ENCODE measurements at places on chromosomes 7 and 10.

DNA sequence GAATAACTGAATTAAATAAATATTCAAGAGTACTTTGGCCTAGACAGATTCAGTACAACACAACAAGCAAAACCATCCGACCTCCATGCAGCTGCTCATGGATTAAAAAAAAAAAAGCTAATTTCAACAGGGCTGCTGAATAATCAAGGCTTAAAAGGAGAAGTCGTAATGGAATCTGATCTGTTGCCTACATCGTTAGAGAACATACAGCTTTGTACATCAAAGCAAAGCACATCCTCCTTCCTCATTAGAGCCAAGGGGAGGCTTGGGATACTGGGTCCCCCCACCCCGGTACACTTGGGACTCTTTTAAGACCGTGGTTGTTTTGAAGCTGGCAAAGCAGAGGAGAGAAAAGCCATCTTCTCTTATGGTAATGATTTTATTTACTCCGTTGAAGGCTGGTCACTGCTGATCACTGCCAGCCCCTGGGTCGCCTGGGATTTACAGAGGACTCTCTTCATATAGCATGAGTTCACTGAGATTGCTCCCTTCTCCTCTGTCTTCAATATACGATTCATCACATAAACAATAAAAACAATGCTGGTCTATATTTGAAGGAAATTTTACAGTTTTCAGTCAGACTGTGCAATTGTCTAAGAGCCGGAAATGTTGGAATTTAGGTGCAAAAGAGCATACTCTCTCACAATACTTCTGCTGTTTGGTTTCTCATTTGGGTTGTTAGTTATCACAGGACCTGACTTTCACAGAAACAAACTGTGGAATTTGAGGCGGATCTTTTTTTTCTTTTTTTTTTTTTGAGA is 148.8 kb downstream of the FAM107B start:
- no peak for DNase-seq

DNA sequence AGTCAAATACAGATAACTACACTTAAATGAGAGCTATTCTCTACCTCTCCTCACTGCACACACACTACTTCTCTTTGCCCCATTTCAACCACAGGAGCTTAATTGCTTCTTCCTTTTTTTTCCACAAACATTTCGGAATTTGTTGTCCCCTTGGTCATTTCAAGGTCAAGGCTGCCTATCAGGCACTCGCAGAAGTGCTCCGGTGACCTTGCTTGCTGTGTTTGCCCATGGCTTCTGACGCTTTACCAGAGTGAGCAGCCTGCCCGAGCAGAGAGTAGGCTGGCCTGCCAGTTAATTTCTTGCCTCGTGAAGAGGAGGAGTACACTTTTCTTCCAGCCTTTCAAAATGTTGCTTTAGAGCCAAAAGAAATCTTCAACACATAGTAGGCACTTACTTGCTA is 297.1 kb upstream of the LRGUK start:
- DNase-seq, result no peak

DNA sequence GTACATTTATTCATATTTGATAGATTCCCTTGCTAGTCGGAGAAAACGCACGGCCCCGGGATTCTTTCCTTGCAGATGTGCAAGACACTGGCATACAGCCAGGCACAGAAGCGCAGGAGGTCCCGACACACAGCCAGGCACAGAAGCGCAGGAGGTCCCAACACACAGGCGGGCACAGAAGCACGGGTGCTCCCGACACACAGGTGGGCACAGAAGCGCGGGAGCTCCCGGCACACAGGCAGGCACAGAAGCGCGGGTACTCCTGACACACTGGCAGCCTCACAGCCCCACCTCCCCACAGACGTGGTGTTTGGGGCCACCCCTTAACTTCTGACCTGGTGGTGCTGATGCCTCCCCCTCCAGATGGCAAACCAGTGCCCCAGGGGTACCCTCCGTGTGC is 237.3 kb downstream of the ZMYND11 start:
- DNase-seq, result no peak

GRCh38 chr7:98565103-98565502 is 52.0 kb upstream of the NPTX2 start:
- DNase-seq, result no peak

DNA sequence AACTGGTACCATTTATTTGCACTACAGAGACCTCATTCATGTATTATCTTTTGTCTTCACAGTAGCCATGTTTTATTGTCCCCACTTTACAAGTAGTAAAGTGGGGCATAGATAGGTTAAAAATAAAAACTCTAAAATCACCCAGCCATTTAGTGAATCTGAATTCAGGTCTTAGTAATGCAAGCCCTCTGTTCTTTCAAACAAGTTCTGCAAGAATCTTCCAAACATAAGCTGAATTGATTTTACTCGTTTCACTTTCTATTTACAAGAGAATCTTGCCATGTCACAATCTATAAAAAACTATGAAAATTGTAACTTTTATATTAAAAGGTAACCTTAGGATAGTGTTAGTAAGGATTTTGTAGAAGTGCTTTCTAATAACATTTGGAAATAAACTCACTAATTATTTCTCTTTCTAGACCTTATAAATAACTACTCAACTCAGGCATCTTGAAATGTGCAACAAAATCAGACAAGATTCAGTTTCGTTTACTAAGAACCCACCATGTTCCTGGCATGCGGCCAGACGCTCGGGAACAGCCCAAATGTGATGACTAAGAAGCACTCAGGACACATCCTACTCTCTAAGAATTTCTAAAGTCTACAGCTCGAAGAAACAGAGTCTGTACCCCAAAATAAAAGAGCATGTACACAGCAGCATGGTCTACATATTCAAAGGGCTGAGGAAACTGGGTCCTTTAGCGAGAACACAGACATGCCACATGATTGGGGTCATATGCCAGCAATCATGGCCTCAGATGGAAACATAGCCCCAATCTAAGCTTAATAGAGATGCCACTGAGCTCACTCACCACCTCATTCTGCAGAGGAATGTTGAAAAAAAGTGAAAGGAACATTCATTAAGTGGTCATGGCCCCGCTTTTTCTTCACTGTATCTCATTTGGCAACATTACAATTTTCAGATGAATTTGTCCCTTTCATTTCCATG is 167.6 kb downstream of the AMPH start:
- DNase-seq, result peak; percentile 62

DNA sequence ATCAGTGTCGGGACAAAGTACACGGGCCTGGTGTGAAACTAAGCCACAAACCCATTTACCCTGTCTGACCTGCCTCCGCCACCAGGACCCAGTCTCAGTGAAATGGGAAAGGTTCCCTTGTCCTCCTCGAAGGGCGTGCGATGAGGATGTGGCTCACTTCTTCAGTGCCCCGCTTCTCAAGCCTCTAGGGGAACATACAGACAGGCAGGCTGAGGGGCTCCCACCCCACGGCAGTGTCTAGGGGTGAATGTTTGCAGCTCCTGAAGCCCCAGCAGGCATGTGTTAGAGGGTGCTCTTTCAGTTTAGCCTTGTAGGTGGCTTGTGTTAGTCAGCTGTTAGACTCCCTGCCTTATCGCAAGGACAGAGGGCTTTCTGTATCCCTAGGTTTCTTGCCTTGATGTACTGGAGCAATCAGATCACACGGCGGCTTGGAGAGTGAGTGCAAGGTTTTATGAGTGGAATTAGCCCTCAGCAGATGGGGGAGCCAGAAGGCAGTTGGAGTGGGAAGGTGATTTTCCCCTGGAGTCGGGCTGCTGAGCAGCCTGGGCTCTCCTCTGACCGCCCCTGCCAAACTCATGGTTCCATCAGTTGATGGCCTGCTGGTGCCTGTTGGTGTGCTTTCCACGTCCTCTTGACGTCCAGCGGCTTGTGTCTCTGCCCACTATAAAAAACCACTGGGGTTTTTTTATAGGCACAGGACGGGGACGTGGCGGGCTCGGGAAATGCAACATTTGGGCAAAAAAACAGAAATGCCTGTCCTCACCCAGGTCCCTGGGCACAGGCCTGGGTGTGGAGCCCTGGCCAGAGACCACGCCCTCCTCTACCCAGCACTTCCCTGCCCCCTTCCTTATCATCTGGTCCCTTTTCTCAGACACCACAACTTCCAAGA is 759 bp downstream of the NUDT1 start:
- DNase-seq, result no peak

GRCh38 chr10:61248013-61248412 is 205.2 kb downstream of the TMEM26 start:
- no peak for DNase-seq

DNA sequence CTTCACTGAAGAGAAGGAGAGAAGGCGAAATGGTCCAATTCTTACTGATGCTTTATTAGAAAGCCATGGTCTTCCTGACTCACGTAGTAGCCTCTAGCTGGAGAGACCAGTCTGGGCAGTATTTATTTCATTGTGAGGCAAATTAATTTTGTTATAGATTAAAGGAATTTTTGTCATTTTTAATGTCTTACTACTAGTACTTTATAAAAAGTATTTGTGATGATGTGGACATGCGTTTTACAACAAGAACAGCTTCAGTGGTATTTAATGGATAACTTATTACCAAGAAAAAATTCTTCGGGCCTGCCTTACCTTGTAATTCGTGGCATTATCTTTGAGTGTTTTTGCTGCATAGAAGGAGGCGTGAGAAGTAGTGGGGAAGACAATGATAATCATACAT is 339.4 kb upstream of the SHH start:
- DNase-seq, result no peak

GRCh38 chr10:63409465-63410027 is 56.2 kb downstream of the JMJD1C start:
- DNase-seq, result no peak

DNA sequence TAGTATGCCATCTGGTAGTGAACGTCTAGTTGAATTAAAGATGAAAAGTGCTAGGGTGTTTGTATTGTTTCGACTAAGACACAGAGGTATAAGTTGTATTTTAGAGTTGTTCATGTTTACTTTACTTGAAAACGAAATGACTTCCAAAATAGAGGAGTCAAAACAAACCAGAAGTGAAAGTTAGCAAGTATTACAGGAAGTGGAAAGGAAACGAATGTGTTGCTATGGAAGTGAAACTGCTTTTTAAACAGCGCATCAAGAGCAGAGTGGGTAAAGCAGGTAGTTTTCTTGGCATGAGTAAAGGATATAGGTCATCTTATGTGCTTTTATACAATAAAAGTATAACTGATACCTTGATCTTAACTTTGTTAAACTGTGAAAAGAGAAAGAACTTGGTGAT is 20.0 kb upstream of the GALNTL5 start:
- DNase-seq, result no peak

- no peak for DNase-seq
Measured at GRCh38 chr10:69088801-69089501, 1.0 kb downstream of the SRGN start.

DNA sequence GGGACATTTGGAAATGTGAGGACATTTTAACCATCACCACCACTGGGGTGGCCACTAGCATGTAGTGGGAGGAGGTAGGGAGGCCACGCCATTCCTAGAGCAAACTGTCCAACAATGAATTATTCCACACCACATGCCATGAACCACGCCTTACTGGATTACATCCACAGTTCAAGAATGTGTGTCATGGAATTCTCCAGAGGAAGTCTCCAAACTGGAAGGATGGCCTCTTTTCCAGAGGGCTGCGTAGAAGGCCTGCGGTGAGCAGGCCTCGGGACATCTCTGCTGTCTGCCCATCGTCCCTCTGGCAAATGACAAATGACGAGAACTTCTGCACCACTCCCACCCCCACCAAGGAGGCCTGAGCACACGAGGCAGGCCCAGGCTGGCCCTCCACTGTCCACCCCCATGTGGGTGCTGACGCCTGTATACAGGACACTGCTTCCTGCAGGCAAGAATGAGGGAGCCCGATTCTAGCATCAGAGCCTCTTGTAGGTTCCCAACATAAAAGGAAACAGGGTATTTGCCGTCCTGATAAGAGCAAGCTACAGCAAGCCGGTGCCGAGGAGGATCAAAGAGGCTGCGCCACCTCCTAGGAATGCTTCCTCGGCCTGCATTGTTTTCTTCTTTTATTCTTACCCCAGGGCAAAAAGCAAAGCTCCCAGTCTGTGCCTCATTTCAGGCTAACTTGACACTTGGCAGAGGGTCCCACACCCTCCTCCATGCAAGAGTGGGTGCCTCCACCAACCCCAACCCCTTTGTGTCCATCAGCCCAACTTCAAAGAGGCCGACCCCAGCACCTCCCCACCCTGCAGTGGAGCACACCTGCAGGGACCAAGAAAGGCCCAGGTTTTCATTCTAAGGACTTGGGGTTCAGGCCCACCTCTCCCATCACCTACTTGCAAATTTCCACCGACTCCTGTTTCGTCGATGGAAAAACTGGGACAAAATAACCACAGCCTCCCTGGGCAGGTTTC is 23.9 kb downstream of the TNS3 start:
- no peak for DNase-seq
